ENCODE measurements at places on chromosomes 2 and 18.
A peak's percentile ranks its signal among the peaks of the same experiment; 100 is the strongest.

- no peak for DNase-seq
Observed at GRCh38 chr2:239316562-239317465, 84.0 kb downstream of the HDAC4 start.

DNA sequence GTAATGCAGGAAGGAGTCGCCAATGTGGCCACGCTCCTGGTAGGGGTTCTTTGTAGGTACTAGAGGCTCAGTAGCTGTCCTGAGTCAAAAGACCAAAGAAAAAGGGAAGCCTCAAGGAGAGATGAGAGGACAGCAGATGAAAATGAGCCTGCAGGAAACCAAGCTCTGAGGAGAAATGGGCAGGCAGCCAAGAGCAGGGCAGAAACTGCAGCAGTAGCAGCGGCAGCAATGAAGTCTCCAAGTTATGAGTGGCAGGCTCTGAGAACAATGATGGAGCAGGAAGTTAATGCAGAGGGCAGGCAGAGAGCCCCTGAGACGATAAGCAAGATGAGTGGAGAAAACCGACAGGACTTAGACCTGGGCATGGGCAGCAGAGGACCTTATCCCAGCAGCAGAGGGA, 48.2 kb upstream of the TMEM200C start:
- DNase-seq, result no peak

DNA sequence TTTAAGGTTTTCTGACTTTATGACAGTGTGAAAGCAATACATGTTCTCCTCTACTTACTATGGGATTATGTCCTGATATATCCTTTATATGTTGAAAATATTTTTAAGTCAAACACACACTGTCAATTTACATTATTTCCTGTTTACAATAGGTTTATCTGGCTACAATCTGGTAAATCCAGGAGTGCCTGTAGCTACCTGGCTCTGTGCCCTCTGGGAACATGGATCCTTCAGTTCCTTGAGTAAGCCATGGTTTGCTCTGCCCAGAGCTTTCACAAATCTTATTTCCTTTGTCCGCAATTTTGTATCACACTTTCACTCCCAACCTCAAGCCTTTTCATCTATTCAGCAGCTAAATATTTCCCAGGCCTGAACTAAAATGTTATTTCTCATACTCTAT, 1582.2 kb upstream of the NXPH2 start:
- DNase-seq, result no peak

GRCh38 chr18:50199346-50199855, 4.5 kb upstream of the MYO5B start:
- no peak for DNase-seq

DNA sequence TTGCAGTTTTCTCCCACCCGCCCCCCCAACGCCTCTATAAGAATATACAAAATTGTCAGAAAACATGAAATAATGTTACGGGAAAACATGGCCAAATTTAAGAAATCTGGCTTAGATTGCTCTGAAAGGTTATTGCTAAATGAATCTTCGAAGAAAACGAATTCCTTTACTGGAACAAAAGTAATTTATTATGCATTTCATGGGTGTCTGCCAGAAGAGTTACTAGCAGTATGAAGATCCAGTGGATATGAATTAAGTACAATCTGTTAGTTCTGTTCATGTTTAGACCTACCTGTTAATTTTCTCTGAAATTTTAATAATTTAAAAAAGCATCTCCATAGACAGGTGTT, 21.9 kb downstream of the GATA6 start:
- no peak for DNase-seq

DNA sequence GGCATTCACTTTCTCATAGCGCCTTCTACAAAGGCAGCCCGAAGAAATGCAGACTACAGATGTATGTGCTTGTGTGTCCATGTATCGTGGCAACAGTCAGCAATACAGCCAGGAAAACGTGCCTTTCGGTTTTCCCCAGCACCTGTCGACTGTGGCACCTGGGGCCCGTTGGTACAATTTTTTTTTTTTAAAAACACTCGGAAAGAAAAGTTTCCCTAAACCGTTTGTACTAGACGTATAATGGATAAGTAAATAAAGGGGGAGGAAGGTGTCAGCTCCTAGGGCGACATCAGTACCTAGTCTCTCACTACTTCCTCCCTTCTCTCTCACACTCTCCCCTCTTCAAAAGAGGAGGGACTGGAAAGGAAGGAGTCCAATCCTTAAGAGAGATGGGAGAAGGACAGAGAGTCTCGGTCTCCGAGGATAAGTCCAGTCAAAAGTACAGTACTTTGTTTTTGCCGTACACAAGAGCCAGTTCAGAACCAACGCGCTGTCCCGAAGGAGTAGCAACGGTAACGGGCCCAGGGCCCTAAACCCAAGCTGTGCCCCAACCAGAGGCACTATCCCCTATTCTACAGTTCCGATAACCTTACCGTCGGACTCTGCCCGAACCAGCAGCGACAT, 759 bp downstream of the PPP4R3B start:
- no peak for DNase-seq

- DNase-seq, result no peak
Observed at GRCh38 chr18:35469725-35470124, 28.0 kb downstream of the INO80C start.

- no peak for DNase-seq
Observed at GRCh38 chr2:132910432-132910831, 240.4 kb upstream of the LYPD1 start.

- DNase-seq, result no peak
Observed at GRCh38 chr2:182933629-182934028, 67.2 kb upstream of the FRZB start.

DNA sequence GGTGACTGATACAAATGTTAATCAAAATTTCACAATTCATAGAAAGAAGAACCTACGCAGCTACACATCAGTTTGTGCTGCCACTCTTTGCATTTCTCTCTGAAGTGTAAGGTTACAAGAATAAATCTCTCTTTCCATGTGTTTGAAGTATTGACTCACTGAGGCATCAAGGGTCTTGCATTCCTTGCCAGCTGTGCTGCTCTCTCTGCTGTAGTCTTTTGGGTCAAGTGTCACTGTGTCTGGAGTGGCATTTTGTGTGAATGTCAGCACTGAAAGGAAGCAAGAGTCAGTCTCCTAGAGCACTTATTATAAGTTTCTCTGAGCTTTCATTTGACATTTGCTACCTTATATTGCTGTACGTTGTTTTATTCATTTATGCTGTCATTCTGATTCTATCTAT, 1696.1 kb upstream of the LRRTM1 start:
- DNase-seq, result no peak

DNA sequence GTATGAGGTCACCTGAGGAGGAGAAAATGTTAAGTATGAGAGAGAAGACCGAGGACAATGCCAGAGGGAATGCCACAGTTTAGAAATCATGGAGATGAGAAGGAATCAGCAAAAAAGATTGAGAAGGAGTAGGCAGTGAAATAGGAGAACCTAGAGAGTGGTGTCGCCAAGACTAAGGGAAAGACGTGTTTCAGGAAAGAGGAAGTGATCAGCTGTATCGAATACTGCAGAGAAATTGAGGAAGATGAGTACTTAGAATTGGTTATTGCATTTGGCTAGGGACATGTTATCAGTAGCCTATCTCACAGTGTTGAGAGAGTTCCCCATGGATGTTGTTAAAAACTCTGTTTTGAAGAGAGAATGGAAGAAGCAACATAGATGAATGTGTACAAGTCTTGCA, 112.3 kb downstream of the GALNT1 start:
- DNase-seq, result no peak

DNA sequence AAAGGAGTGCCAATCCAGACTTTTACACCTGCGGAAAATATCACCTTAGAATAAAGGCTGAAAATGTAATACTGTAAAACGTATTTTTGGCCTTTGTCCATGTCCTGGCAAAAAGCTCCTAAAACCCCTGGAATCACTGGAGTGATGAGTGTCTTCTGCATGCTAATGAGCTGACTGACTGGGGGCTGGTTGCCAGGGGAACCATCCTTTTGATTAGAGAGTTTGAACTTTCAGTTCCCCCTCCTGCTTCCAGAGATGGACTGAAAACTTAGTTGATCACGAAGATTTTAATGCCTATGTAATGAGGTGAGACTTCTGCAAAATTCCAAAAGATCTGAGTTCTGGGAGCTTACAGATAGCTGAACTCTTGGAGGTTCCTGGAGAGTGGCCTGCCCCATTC, 20.5 kb downstream of the PUM2 start:
- no peak for DNase-seq

GRCh38 chr18:67735506-67735905, 219.0 kb upstream of the DSEL start:
- no peak for DNase-seq

DNA sequence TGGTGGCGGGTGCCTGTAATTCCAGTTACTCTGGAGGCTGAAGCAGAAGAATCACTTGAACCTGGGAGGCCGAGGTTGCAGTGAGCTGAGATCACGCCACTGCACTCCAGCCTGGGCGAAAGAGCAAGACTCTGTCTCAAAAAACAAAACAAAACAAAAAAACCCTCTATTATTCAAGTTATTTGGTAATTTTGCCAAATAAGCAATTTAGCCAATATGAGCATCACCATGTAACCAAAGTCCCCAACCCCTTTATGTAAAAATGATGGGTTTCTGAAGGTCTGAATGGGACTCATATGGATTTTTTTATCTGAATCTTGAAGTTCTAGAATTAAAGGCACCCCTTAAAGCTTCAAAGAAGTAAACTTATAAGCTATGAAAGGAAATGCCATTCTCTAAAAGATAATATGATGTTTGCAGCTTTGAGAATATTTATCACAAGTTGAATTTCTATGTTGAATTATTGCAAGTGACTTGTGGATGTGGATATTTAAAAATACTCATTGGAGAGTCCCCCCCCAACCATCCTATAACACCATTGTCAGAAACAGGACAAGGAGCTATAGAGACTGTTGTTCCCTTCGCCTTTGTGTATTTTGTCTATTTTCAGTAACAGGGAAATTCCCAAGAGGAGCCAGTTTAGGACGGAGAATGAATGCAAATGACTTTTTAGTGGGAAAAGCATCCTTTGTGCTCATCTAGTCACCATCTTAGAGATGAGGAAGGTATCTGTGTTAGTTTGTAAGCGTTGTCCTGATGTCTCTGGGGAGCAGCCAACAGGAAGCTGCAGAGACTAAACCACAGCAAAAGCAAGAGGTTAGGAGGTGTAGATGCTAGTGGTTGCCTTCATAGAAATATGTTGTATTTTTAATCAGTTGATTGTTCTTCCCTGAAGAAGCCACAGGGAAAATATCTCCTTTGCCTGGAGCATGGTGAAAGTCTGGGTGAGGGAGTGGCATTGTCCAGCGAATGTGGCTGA, 68.3 kb downstream of the TET3 start:
- DNase-seq, result no peak

DNA sequence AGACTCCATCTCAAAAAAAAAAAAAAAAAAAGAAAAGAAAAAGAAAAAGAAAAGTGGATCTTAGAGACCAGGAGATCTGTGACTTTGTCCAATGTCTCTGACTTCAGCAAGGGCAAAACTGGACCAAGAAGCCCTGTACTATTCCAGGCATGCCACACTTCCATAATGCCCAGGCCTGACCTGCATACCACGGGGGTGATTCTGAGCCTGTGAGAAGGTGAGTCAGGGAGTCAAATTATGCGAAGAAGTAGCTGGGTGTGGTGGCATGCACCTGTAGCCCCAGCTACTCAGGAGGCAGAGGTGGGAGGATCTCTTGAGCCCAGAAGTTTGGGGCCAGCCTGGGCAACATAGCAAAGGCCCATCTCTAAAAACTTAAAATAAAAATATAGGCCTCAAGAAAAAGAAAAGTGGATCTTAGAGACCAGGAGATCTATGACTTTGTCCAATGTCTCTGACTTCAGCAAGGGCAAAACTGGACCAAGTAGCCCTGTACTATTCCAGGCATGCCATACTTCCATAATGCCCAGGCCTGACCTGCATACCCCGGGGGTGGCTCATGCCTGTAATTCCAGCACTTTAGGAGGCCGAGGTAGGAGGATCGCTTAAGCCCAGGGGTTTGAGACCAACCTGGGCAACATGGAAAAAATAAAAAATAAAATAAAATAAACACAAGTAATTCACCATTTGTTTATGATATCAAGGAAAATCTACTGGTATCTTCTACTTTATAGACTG, 12.2 kb upstream of the PUM2 start:
- no peak for DNase-seq

DNA sequence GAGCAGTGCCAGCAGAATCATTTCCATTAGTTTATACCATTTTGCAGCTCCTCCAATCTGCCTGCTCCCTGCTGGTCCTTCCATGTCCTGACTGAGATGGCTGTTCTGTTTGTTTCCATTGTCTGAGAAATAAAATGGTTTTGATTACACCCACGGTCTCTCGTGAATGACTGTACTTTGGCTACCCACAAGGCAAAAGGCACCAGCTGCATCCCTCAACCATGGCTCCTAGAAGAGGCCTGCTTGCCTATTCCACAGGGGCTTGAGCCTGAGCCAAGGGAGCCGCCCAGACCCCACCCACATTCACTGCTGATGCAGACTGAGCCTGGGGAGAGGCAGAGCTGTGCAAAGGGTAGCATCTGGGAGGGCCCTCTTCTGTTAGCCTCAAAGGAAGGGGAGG, 31.2 kb downstream of the MARCHF4 start:
- no peak for DNase-seq

- DNase-seq, result no peak
Observed at GRCh38 chr2:176169181-176169580, 12.1 kb downstream of the HOXD3 start.

DNA sequence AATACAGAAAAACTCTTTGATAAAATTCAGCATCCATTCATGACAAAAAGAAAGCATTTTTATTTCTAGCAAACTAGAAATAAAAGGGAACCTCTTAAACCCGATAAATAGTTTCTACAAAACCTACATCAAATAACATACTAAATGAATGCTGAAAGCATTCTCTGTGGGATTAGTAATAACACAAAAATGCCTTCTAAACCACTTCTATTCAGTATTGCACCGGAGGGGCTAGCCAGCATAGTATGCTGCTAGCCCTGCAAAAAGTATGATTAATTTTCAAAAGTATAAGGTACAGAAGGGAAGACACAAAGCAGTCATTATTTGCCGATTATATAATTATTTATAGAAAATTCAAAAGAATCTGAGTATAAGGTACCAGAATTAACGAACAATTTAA, 145.2 kb downstream of the DTNB start:
- no peak for DNase-seq

DNA sequence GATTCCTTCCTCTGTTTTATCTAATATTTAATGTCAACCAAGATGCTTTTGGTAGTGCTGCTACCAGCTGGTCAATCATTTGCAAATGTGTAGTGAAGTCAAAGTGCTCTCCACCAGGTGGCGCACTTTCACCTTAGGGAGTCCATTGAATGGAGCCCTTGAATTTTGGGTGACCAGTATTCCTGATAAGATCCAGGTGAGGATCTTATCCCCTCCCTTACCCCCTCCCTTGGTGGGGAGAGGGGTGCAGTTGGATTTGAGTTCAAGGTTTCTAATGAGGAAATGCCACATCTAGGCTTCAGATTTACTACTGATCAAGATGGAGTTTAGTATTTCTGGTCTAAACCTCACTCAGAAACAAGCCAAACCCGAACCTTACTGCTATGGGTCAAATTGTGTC, 12.0 kb upstream of the E2F6 start:
- DNase-seq, result peak; percentile 68

- DNase-seq, result no peak
Observed at GRCh38 chr2:11907190-11907589, 160.8 kb downstream of the LPIN1 start.

All from stimulated activated CD8-positive, alpha-beta memory T cell treated with anti-CD3 and anti-CD28 coated beads, Interleukin-4, amount 100 ng/mL, for 1 hour (primary cell).